Activated CD4-positive, CD25-positive, alpha-beta regulatory T cell (primary cell): ENCODE measurements at places on chromosomes 12 and 14.

DNA sequence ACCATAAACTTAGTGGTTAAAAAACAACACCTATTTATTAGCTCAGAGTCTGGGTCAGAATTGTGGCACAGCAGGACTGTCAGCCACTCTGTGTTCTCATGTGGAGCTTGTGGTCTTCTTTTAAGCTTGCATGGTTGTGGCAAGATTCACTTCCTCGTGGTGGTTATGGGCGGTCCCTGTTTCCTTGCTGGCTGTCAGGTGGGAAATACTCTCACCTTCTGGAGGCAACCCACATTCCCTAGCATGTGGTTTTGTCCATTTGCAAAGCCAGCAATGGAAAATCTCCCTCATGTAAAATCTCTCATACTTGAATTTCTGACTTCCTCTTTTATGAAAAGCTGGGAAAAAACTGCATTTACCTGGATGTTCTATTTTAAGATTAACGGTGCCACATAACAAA is 229.8 kb downstream of the ALX1 start:
- DNase-seq = no peak

DNA sequence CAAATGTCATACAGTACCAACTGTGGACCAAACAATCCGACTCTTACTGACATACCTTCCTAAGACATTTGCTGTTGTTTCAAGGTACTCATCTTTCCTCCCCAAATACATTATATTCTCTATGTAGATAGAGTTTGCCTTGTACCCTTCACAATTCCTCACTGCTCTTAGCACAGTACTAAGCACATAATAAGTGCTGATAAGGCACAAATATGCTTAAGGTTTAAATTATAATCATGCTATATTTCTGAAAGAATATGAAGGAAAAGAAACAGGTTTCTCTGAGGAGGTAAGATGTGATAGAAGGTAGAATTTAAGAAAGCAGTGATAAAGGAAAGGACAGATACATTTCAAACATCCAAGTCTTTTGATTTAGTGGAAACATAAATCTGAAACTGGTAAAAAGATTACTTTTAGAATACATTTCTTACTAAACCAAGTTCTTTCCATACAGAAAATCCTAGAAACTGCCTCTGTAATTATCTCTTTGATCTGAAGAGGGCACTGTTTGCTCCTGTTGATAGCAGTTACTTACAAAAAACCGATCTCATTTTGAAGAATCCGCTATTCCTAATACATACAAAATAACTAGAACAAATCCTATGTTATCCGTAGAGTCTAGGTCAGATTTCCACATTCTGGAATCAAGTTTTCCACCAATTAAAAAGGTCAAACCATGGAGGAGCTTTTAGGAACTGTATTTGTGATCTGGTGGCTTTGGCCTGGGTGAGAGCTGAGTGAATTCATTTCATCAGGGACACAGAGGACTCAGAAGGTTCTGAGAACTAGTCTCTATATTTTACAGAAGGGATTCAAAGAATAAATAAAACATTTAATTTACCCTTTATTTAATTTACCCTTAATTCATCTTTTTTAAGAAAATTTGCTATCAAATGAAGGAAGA is 311.9 kb downstream of the DAD1 start:
- DNase-seq = no peak

DNA sequence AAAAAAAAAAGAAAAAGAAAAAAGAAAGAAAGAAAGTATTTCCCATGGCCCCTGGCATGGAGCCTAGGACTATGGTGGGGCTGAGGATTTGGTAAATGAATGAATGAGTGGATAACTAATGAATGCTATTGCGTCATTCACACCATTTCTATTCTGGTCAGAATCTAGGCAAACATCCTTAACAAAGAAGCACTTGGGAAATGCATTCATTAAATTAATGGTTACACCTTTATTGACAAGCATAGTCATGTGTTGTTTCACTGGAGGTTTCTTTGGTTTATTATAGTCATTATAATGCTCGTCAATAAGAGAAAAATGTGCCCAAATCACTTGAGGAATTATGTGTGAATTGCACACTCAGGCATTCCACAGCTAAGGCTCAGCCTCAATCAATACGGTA is 13.6 kb upstream of the AQP2 start:
- DNase-seq = no peak

DNA sequence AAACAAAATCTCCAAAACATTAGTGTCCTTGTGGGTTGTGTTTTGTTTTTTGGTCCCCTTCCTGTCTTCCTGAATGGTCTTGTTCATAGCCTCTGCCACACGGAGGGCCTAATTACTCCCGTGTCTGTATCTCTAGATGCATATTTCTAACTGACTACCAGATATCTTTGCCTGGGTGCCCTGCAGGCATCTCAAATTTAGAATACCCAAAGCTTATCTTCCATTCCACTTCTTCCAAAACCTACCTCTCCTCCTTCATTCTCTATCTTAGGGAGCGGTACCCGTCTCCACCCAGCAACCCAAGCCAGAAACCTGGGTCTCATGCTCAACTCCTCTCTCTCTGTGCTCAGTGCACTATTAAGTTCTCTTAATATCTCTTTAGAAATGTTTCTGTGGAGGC is 10.9 kb upstream of the METAP2 start:
- no peak for DNase-seq

- DNase-seq = no peak
Observed at GRCh38 chr14:72980863-72981262, 46.0 kb downstream of the ZFYVE1 start.

- no peak for DNase-seq
Observed at GRCh38 chr14:104794993-104795780, at the start of gene AKT1. TSS of gene AKT1 (minus strand) at chr14:104795748. CDS start at chr14:104792643, 3,105 bp downstream.

DNA sequence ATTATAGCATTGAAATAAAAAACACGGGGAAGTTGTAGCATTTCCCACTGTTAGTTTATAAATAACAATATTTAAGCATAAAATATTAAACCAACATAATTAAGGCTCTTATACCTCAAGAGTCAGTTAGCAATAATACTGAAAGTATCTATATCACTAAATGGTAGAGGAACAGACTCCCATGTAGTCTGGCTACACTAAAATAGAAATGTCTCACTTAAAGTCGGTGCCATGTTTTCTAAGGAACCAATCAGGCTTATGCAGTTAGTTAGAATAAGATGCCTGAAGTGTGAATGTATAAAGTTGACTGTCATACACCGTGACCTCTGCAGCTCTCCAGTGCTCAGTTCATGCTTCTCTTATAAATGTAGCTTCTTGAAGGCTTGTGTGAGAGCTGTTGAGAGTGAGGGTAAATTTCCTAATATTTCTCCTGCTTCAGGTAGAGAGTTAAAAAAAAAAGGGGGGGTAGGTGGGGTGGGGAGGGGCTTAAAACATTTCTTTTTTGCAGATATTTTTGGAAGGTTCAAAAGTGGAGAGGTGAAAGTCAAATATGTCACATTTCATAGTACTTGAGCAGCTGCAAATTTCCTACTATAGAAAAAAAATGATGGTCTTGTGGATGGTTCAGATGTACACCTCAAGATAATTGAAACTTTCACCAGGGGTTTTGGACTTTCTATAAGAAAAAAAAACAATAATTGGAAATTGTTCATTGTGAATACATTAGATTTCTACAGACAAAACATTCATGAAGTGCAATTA is 64.5 kb downstream of the PTCSC3 start:
- DNase-seq = no peak

DNA sequence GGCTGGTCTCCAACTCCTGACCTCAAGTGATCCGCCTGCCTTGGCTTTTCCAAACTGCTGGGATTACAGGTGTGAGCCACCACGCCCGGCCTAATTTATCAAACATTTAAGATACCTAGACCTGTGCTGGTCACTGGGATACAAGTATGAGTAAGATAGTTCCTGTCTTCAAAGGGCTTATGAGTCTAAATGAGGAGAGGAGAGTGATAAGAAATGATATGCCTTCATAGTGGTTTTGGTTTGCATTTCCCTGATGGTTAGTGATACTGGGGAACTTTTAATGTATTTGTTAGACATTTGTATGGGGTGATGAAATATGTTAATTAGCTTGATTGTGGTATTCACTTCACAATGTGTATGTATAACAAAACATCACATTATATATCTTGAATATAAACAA is 21.2 kb downstream of the TMED10 start:
- no peak for DNase-seq

DNA sequence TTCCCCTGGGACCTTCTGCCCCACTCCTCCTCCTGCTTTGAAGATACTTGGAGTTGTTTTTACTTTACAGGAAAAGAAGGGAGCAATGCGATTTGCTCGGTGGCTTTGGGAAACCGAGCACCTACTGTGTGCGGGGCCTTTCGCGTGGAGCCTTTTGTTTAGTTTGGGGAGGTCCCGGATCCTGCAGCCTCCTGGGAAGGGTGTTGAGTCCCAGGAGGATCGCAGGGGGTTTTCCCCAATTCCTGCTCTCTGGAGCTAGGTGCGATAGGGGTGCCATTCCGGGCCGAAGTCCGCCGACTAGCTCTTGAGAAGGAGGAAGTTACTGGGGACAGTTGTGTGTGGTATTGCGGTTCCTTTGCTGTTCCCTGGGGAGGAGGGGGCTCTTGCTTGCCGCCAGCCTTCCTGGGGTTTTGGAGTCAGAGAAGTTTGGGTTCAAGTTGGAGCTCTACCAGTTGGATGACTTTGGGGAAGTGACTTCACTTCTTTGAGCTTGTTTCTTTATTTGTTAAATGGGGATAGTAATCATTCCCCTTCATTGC is 1.1 kb downstream of the BRI3BP start:
- no peak for DNase-seq

DNA sequence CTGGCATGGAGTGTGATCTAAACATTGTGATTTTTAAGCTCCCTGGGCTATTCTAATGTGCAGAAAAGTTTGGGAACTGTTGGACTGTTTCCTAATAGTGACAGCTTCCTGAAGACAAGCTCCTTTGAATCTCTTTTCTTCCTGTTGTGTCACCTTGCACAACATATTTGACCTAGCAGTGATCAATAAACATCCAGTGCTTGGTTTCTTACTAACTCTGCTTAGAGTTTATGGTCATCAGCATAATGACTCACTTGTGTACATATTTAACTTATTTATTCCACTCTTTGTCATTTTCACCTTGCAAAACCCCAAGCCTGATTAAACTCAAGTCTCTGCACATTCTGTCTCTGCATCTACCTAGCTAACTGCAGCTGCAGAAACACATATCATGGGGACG is 27.3 kb upstream of the TBC1D30 start:
- no peak for DNase-seq

- DNase-seq = no peak
Observed at GRCh38 chr12:2112401-2112800, 59.6 kb downstream of the CACNA1C start.

- no peak for DNase-seq
Observed at GRCh38 chr12:97017213-97017612, 110.2 kb downstream of the NEDD1 start.

GRCh38 chr12:51974646-51975045 is 23.1 kb downstream of the ACVR1B start:
- DNase-seq = no peak

GRCh38 chr12:94813314-94813713 is 163.0 kb upstream of the TMCC3 start:
- no peak for DNase-seq

DNA sequence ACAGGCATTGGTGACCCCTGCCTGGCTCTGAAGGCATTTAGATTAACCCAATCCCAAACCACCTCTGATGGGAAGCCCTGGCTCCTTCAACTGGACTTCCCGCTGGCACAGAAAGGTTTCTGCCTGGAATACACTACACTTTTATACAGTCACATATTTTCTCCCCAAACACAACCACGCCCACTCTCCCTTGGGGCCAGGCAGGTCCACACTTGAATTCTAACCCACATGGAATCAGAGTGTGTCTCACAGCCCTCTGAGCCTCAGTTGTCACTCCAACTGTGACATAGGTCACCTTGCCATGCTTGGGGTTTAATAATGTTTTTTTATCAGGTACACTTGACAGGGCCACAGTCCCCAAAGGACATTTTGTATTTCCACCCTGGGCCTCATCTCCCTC is 368.6 kb downstream of the BCL11B start:
- DNase-seq = no peak

DNA sequence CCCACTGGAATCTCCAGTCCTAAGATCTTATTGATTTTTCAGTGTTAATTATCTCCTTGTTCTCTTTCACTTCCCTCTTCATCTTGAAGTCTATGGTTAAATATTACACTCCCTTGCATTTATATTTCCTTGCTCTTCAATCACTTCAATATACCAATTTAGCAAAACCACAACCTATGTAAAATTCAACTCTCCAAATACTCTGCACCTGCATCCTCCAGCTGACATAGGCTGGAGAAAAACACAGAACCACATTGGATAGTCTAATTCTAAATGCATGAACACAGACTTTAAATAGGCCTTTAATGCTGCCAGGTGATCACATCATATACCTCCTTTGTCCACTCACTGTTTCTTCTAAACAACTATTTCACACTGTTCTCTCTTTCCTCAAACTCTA is 253.8 kb upstream of the GARIN6 start:
- DNase-seq = no peak
